ENCODE measurements at places on chromosomes 3 and 15.
A peak's percentile ranks its signal among the peaks of the same experiment; 100 is the strongest.

DNA sequence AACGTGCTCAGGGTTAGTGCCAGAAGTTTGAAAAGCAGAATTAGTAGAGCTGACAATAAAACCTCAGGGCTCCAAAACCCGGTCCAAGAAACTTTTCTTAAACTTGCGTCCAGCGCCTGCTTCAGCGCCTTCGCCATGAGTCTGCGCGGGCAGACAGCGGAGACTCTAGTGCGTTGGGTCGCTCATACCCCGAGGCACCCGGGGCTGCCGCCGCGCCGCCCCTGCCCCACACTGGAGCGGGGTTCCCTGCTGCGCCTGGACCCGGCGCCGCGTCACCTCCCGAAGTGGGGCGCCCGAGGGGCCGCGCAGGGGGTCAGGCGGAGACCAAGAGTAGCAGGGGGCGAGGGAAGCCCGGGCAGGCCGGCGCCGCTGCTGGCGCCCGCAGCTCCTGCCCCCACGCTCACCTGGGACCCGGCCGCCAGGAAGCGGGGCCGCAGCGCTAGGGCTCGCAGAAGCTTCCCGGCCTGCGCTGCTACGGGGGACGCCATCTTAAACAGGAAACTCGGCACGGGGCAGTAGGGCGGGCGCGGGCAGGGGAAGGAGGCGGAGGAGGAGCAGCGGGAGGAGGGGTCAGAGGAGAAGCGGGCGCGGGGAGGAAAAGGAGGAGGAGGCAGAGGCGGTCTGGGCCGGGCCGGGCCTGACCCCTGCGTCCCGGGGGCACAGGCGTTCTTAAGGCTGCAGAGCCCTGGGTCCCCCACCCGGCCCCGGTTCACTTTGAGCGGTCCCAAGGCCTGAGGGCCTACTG, at the start of gene SUCLG2:
SUCLG2 (minus strand) TSS at position 514 of the 745 bp plus-strand sequence; CDS start at position 488, 26 bp downstream.
- DNase-seq: peak; percentile 94

DNA sequence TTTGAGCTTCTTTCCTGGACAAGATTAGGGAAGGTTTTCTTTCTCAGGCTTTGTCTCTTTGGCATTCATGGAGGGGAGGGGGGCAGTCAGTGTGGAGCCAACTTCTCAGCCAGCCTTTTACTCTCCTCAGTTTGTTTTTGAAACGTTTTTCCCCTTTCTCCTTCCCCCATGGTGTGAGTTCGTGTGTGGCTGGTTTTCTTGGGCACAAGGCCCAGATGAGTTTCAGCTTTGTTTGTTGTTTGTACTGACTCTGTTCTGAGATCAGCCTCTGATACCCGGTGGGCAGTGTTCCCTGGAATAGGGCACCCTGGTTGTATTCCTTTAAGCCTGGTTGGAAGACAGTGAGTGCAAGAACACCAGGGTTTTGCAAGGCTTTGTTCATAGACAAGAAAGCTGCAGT, 168.2 kb upstream of the RARB start:
- no peak for DNase-seq

DNA sequence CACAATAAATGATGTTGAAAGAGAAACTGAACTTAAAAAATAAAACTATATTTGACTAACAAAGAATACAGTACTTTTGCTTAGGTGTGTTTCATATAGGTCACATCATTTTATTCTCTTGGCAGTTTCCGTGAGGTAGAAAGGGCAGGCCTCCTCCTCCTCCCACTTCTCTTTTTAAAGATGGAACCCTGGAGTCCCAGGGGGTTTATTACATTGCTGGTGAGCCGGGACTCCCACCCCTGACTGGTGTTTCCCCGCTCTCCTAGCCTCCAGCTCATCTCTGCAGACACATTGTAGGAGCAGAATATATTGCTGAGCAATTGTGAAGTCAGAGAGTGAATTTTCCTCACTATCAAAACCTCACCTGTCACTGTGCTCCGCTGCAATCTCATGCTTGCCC, 30.0 kb downstream of the ZDHHC23 start:
- no peak for DNase-seq

DNA sequence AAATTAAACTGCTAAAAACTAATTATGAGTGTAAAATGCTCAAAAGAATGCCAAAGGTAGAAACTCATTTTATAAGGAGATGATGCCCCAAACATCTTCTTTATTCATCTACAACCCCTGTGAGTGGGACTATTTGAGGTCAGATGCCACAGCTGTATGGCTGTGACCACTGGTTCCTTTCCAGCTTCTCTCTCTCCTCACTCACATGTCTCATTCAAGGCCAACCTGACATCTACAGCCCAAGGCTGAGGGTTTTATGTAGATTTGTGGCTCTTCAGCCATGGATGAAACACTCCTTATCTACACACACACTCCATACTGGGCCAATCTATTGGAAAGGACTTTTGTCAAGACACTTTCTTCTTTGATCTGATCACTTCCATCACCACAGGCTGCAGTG, 231.3 kb downstream of the KCNMB2 start:
- no peak for DNase-seq

- DNase-seq: no peak
Measured at GRCh38 chr3:28151207-28151550, 90.2 kb upstream of the CMC1 start.

- DNase-seq: no peak
Measured at GRCh38 chr3:150062492-150062891, 91.8 kb upstream of the PFN2 start.

- DNase-seq: no peak
Measured at GRCh38 chr3:123584284-123584987, 417 bp downstream of the HACD2 start.

GRCh38 chr3:132020058-132020457, 14.8 kb downstream of the CPNE4 start:
- no peak for DNase-seq

DNA sequence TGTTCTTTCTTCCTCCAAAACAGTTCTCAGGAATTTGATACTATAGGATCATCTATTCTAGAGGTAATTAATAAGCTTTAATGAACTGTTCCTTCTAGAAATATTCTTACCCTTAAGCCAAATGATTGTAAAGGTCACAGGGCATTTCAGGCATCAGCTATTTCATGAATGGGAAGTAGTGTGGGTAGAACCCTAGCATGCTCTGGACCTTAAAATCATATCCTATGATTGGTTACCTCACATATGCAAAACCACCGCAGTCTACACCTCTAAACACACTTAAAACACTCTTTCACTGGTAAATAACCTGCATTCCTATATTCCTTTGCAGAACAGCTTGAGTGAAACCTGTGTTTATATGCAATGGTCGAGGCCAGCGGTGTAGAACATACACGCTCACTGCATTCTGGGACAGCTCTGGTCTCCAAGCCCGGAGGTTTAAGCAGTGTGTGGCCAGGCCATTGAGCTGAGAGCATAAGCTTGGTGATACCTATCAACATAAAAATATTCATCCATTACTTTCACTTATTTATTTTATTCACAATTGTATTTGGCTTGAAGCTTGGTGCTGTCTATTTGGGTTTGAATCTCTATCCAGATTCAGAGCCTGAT, 87.7 kb upstream of the RASGRP1 start:
- no peak for DNase-seq

DNA sequence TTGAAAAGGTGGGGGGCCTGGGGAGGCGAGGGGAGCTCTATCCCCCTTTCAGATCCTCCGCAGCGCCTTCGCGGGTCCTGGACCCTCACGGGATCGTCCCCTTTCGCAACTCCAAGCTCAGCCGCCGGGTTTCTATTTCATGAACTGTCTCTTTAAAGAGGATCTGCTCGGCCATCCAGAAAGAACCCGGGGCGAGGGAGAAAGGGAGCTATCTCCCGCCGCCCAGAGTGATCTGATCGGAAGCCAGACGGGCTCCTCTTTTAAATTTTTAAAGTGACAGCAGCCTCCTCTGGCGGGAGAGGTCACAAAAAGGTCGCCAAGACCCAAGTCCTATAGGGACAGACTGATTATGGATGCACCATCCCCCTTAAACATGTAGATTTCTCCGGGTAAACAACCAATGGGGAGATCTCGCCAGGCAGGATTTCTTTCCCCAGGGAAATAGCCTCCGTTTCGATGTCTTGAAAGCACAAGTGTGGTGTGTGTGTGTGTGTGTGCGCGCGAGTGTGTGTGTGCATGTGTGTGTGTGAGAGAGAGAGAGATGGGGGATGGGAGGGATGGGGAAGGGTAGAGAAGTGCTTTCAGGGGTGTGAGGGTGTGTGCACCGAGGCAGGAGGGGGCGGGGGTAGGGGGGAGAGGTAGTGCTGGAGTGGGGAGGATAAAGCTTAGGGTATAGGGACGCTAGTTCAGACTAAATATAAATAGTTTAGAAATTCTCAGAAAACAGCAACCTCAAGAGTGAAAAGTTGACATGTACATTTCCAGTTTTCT, 516.1 kb downstream of the MECOM start:
- peak; percentile 86 for DNase-seq

- no peak for DNase-seq
Measured at GRCh38 chr15:50880206-50880605, 28.3 kb upstream of the AP4E1 start.

DNA sequence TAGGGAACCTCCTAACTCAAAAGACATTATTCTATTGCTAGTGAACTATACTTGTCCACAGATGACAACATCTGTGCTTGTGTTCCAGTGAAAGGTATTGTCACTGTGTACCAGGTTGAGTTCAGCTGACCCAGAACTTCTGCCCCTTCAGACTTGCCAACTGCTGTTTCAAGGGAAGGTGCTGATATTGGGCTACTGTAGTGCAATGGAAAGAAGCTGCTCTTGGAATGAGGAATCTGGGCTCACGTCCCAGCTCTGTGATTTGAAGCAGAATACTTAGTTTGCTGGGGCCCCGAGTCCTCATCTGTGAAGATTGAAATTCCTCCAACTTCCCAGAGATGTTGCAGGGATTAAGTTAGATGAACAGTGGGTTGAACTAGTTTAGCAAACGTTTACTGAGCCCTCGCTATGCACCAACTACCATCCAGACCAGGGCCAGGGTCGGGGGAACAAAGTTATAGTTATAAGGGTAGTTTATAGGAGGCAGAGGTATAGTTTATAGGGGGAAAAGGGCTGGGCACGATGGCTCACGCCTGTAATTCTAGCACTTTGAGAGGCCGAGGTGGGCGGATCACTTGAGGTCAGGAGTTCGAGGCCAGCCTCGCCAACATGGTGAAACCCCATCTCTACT, 15.9 kb upstream of the UMPS start:
- DNase-seq: no peak

GRCh38 chr3:18112674-18113375, 312.3 kb downstream of the SATB1 start:
- DNase-seq: no peak

DNA sequence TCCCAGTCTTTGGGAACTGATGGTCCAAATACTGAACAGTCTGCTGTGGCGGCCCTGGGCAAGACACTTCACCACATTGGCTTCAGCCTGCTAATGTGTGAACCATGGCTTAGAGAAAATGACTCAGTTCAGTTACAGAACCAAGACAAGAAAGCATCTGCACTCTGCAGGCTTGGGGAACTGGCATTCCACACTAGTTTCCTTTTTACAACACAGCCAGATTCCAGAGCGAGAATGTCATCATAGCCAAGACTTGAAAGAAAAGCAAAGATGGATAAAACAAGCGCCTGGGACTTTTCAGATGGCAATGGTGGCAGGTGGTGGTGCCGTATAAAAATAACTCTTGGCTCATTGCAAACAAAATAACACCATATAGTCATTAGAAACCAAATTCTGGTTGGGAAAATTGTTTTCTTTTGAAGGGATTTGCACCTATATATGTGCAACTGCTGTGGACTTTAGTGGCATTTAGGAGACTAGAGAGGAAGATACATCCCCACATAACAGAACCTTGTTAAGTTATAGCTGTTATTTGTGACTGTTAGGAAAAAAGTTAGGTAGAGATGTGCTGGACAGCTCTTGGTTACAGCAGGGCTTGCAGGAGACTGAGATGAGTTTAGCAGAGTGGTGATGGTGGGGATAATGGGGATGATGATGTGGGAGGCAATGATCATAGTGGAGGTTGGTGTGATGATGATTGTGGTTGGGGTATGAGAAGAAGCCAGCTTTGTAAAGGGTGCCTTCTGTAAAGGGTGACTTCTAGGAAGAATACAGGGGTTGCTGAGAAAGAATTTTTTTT, 273.6 kb downstream of the THRB start:
- DNase-seq: no peak

- DNase-seq: no peak
Measured at GRCh38 chr3:123712077-123712860, 127.4 kb upstream of the HACD2 start.

DNA sequence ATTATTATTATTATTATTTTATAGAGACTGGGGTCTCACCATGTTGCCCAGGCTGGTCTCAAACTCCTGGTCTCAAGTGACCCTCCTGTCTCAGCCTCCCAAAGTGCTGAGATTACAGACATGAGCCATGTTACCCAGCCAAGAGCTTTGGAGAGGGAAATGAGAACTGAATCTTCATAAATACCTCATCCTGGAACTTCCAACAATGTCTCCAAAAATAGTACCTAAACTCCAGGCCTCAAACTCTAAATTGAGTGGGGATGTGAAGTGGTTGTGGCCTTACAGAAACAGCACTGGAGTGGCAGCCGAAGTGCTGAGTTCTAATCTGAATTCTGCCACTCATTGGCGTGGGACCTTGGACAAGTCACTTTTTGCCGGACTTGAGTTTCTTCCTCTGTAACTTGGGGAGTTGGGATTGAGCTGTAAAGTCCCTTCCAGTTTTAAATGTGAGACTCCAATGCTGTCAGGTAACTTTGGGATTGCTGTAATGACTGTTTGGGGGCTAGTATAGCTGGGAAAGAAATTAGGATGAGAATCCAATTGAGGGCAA, 10.0 kb upstream of the SRP14 start:
- no peak for DNase-seq

- no peak for DNase-seq
Measured at GRCh38 chr3:54875596-54876268, 52.1 kb downstream of the LRTM1 start.

GRCh38 chr15:31001702-31002101, 10.3 kb upstream of the MTMR10 start:
- DNase-seq: no peak

DNA sequence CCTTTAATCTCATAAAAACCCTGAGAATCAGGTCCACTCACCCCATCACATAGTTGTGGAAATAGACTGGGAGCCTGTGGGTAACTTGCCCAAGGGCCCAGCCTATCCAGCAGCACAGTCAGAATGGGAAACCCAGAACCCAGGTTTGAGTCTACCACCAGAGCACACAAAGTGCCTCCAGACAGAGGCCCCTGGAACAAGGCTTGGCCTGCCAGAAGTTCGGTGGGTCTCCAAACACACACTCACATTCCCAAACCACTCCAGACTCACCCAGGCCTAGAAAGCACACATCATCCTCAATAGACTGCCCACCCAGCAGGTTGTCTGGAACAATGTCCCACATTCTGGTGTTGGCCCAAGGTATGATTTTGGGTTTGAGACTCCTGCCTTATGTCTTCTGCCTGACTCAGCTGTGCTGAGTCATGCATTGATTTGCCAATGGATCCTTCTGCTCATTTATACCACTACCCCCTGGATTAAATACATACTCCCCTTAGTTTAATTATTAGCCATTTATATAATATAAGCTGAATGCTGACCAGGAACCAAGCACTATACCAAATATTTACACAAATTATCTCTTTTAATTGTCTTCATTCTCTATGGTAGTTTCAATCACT, 4.5 kb downstream of the SLC12A8 start:
- DNase-seq: no peak

DNA sequence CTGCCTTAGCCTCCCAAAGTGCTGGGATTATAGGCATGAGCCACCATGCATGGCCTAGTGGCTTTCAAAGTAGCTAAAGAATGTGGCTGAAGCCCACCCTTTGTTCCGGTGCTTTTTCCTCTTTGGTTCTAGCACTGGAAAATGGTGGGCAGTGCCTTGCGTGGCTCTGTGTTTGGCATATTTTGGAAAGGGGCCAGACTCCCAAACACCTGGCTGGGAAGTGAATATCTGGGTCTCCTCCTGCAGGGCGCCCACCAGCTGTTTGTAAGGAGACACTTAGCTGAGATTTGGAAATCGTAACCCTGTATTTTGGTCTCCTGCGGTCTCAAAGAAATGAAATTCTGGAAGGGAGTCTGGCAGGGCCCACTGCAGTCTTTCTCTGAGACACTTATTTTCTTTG, 336.4 kb downstream of the IL20RB start:
- DNase-seq: no peak

Data from hematopoietic multipotent progenitor cell treated with erythropoietin and hydrocortisone succinate and interleukin-3 and kit ligand, for 6 days (in vitro differentiated cells).